ENCODE measurements at places on chromosomes 7 and 10. TPM values are rescaled to one million over a fixed set of nuclear protein-coding genes. Genes with fewer than 3 reads are reported as not detected.

DNA sequence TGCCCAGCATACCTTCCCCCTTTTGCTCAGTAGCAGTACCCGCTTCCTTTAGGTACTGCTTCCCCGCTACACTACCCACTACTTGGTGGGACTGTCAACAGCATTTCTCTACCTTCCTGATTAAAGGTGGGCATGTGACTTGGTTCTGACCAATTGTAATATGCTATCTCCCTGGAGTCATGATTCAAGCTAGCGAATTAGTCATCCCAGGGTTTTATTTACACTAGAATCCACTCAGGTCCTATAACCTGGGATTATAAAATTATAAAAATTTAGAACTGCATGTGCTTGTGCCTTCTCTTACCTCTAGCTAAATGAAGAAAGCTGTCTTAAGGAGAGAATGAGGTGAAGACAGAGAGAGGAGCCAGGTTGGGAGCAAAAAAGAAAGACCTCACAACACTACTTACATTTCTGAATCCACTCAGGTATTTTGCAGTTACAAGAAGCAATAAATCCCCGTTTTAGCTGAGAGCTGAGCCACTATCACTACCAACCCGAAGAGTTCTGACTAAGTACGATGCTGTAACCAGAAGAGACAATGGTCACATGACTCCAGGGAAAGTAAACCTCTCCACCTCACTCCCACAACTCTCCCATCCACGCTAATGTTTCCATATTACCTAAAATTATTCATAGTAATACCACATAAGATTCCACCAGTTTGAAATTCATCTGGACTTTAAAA is 9.7 kb downstream of the GBX1 start:
- DNase-seq, result peak; percentile 42

DNA sequence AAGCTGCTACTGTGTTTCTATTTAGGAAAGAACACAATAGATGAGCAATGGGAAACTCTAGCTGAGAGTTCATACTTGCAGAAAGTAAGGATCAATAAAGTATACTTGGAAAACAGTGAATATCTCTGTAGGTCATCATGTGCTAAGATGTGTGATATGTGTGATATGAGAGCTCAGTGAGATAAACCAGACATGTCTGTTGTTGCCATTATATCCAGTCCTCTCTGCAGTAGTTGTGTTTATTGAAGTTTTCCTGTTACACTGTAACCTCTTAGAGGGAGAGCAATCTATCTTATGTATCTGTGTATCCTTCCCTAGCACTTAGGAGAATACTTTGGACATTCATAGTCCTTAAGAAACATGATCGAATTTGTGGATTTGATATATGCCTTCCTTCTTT is 19.1 kb downstream of the TRUB1 start:
- DNase-seq, result no peak

- peak; percentile 73 for DNase-seq
Observed at GRCh38 chr7:19442016-19442785, 266.6 kb downstream of the POLR1F start.

SYT15 gene
- 0.63 TPM for total RNA-seq

DNA sequence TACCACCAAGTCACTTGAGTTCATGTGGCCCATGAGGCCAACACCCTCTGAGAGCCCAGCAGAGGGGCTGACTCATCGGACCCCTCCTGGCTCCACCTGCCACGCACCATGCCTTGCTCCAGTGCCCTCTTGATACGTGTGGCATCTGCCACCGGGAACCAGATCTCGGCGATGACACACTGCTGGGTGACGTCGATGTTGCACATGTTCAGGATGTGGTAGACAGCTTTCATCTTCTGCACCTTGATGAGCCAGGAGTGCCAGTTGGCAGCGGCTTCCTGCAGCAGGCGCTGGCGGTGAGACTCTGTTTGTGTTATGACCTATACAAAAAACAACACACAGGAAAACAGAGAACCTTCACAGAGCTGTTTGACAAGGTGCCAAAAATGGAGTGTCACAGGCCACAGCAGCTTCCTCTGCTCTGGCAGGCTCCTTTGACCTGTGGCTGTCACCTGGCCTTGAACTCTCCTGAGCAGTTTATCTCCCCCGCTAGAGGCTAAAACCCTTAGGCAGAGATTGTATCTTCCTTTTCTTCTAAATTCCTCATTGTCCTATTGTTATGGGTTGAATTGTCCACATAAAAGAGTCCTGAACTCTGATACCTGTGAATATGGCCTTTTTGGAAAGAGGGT is 45.2 kb upstream of the TMEM213 start:
- no peak for DNase-seq

DNA sequence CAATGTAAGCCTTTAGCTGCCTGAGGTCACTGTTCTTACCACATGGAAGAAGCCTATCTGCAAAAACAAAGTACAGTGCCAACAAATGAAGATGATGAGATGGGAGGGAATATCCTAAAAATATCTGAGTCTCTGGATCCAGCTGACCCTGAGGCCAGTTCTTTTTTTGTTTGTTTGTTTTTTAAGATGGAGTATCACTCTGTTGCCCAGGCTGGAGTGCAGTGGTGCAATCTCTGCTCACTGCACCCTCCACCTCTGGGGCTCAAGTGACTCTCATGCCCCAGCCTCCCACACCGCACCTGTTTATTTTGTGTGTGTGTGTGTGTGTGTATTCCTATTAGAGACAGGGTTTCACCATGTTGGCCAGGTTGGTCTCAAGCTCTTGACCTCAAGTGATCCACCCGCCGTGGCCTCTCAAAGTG is 44.9 kb downstream of the HYCC1 start:
- DNase-seq, result no peak

DNA sequence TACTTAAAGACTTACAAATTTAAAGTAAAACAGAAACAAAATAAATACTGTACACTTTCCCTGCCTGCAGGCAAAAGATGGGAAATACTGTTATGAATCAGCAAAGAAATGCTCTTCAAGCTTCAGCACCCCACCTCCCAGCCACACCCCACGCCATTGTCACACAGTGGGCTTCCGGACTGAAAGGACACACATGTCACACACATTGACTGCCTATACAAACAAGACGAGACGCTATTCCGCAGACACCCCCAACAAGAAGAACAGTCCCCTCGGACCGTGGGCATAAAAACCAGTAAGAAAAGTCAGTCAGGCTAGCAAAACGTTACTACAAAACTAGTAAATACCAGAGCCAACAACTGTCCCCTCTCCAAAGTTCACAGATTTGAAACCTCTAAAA is 22.2 kb upstream of the PARP12 start:
- DNase-seq, result no peak

DNA sequence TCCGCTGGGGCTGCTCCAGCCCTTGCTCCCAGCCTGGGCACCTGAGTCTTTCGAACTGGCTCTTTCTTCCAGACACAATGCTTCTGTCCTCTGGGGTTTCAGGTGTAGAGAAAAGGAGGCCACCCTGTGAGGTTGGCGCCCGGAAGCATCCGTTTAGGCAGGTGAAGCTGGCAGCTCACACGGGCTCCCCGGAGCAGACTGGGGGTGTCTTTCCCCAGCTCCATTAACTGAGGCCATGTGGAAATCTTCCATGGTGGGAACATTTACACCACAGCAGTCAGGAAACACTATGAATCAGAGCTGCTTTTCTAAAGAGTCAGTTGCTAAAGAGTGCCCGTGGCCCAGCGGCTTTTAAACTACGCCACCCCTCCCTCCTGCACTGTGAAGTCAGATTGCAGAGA is 29.2 kb downstream of the PRKAG2 start:
- no peak for DNase-seq

- no peak for DNase-seq
Observed at GRCh38 chr10:102235598-102235920, 5.8 kb downstream of the PITX3 start.

PTN gene
- 7.1 TPM for total RNA-seq

WDFY4 gene
- not detected for total RNA-seq

FAM221A gene
- total RNA-seq, result 14.4 TPM

DNA sequence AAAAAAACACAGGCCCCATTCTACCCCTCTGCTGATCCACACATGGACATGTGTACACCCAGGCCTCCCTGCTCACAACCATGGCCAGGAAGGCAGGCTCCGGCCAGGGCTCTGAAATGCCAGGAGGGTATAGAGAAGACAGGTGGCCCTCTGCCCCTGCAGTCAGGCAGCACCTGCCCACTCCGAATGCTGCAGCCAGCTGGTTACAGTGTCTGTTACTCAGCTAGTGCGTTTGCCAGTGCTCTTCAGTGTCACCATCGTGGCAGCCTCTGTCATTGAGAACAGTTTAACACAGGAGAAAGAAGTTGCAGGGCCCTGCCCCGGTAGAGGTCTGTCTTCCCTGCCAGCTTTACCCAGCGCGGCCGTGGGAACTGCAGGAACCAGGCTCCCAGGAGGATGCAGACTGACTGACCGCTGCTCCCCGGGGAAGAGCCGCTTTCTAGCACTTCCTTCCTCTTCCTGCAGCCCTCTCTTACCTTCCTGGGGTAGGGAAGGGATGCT is 128.8 kb upstream of the FAM20C start:
- DNase-seq, result no peak

GRCh38 chr10:128463991-128464760 is 338.0 kb upstream of the MKI67 start:
- DNase-seq, result peak; percentile 57

CHAT gene
- not detected for total RNA-seq

PAPSS2 gene
- 15.1 TPM for total RNA-seq

DNA sequence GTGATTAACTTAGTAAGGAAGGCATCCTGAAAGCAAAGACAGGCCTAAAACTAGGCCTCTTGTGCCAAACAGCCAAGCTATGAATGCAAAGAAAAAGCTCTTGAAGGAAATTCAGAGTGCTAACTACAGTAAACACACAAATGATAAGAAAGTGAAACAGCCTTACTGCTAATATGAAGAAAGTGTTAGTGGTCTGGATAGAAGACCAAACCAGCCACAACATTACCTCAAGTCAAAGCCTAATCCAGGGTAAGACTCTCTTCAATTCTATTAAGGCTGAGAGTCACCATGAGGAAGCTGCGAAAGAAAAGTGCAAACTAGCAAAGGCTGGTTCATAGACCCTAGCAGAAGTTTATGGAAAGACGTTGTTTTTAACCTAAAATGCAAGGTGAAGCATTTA is 66.0 kb downstream of the IPMK start:
- no peak for DNase-seq
